ENCODE measurements at places on chromosomes 3 and 15.

DNA sequence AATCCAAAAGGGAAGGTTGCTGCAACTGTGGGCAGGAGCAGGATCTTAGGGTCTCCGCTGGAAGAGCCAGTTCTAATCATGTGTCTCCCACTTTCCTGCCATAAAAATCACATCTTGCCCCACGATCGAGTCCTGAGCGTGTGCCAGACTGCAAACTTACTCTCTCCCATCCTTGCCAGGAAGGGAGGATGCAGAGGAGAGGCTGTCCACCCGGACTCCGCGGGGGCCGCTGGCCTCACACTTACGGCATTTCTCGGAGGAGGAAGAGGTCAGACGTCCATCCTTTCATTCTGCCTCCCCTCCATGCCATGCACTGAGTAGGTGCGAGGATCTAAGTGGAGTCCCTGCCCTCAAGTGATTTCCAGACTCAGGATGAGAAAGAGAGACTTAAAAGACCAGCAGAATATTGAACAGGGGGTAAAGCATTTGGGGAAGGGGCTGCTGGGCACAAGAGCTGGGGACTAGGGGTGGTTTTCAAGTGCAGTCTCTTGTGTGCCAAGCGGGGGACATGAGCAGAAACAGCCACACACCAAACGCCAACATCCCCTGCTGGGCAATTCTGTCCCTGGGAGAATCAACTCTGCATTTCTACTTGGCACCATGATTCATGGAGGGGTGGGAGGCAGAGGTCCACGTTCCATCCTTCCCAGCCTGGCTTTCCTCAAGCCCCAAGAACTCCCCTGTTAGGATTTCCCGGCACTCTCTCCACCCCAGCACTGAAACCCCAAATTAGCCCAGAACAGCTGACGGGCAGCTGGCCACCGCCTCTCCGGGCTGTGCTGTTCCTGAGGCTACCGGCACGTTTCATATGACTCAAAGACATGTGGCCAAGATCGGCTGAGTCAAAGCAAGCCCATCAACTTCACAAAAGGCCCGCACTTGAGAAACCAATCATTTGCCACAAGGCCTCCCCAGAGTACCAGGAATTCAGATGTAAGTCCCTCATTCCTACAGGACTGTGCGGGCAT, 11.6 kb downstream of the OXTR start:
- DNase-seq = no peak

DNA sequence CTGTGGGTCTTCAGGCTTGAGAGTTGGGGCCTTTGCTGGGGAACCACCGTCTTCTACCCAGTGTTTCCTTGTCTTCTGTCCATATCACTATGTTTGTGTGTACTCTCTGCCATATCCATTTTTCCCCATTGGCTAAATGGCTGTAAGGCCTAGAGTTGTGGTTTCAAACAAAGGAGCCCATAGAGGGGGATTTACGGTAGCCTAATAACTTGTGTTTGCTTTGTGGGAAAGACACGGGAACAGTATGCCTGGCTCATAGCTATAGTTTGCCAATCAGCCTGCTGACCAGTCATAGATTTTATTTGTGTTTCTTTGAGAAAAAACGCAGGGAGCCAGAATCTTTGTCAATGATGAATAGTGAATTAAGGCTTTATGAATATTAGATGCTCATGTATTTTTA, 554.8 kb downstream of the NAALADL2 start:
- no peak for DNase-seq

DNA sequence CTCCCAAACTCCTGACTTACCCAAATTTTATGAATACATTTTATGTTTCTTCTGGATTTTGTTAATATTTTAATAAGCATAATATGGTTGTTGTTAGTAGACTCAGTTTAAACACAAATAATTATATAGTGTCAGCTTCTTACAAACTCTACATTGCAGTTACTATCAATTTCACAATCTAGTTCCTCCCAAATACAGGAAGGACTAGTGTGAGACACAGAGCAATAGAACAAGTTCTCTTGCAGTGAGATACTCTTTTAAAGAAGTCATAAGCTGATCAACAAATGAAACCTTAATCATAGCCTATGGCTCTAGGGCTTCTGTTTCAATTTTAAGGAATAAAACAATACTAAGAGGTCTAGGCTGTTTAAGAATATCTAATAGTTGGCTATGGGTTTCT, 86.1 kb downstream of the SAMMSON start:
- DNase-seq = no peak

DNA sequence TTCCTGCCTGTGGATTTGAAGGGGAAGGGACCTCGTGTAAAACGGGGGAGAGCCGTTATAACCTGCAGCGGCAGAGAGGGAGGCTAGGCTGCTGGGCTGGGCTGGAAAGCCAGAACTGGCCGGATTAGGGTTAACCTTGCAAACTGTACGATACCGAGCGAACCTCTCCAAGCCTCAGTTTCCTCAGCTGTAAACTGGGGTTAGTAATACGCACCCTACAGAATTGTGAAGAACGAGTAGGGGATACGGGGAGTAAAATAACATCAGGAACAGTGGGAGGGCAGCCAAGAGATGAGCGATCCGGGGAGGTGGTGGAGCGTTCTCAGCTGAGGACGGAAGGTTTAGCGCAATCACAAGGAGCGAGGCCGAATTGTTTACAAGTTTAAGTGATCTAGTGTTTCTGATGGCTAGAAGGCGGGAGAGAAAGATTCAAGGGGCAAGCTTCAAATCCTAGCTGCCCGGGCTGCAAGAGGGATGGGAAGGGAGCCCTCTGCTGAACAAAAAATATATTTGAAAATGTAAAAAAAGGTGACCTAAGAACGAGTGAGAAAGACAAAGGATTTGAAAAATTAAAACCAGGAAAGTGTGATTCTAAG, 768 bp upstream of the SEMA5B start:
- DNase-seq = peak; percentile 80

DNA sequence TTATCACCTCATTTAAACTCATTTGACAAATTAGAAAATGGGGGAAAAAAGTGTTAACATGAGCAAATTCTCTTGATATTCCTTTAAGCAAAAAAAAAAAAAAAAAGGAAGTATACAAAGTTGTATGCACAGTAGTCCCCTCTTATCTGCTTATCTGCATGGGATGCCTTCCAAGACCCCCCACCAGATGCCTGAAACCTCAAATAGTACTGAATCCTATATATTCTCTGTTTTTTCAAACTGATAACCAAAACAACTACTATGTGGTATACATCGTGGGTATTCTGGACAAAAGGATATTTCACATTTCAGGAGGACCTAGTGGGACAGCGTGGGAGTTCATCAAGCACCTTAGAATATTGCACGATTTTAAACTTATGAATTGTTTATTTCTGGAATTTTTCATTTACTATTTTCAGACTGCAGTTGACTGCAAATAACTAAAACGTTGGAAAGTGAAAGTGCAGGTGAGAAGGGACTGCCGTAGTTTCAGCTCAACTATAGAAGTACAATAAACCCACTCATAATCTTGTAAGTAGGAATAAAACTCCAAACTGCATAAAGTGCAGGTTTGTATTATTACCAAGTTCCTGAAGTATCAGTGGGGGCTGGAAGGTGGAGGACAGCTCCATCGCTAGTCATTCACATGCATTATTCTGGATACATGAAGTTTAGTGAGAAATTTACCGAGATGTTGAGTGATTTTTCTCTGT, 43.6 kb upstream of the PLCL2 start:
- DNase-seq = no peak

DNA sequence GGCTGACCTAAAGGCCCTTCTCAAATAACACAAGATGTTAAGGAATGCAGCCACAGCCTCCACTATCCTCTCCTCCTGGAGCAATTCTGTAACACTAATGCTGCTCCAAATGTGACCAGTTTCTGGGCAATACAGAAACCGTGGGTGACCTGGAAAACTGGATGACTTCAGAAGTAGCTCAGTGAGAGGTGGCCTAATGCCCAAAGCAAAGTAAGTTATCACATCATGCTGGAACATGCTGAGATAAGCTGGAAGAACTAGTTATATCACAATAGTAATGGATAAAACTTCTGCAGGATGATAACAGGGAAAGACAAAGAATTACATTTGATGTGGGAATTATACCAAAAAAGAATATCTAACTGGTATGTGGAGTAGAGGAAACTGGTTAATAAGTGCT, 72.0 kb downstream of the DHX30 start:
- DNase-seq = no peak

DNA sequence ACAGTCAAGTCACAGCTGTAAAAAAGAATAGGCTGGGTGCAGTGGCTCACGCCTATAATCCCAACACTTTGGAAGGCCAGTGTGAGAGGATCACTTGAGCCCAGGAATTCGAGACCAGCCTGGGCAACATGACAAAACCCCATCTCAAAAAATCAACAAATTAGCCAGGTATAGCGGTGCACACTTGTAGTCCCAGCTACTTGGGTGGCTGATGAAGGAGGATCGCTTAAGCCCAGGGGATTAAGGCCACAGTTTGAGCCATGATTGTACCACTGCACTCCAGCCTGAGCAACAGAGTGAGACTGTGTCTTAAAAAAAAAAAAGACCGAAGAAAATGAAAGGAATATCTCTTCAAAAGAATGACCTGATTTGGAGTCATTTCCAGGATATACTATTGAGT, 6.6 kb downstream of the HERC1 start:
- DNase-seq = no peak

- no peak for DNase-seq
These were observed 64.5 kb downstream of the FLNB start for GRCh38 chr3:58072763-58073130.

- no peak for DNase-seq
These were observed 67.3 kb upstream of the DCBLD2 start for GRCh38 chr3:98968824-98969223.

GRCh38 chr3:10008588-10009344, 17.5 kb upstream of the FANCD2 start:
- DNase-seq = peak; percentile 89

DNA sequence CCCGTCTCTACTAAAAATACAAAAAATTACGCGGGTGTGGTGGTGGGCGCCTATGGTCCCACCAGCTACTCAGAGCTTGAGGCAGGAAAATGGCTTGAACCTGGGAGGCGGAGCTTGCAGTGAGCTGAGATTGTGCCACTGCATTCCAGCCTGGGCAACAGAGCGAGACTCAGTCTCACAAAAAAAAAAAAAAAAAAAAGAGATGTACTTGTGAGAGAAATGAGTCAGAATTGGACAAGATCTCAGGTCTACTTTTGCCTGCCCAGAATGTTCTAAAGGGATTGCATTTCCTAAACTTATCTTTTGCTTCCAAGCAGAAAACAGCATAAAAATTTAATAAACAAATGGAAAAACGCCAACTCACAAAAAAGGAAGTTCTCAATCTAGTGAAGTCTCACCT, 167.5 kb downstream of the NR2F2 start:
- DNase-seq = no peak

DNA sequence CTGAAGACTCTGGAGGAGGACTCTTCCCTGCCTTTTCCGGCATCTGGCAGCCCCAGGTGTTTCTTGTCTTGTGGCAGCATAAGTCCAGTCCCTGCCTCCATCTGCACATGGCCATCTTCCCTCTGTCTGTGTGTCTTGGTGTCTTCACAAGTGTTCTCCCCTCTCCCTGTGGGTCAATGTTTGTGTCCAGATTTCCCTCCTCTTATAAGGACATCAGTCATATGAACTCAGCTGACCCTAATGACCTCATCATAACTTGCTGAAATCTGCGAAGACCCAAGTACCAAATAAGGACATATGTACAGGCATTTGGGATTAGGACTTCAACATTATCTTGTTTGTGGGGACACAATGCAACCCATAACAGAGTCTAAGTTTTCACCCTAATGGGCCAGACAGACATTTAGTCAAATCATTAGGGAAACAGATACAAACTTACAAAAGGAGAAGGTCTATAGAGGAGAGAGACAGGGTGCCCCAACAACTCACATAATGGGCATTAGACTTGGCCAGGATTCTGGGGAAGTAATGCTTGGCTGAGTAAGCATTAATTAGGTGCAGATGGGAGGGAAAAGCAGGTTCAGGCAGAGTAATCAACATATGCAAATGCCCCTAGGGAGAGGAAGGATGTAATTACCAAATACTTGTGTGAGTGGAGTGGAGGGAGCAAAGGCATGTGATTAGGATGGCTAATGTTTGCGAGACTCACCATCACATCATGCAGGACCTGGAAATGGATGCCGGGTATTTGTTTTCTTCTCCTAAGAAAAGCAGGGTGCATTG, 372.8 kb upstream of the TBL1XR1 start:
- DNase-seq = peak; percentile 34

DNA sequence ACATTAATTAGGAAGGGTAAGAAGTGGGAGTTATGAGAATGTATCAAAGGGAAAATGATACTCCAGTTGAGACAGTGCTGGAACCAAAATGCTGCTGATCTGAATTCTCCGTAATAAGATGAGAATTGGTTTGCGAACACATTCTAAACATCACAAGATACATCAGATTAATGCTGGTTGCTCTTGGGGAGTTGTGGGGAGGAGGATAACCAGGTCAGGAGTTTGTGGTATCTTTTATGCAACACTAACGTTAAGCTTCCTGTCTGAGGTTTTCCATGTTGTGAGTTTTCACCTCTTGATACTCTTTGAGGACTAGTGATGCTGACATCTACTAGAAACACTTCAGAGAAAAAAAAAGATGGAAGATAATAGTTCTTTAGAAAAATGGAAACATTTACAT, 47.2 kb downstream of the PPARG start:
- no peak for DNase-seq

- no peak for DNase-seq
These were observed 210.5 kb downstream of the GABRB3 start for GRCh38 chr15:26562336-26562735.

DNA sequence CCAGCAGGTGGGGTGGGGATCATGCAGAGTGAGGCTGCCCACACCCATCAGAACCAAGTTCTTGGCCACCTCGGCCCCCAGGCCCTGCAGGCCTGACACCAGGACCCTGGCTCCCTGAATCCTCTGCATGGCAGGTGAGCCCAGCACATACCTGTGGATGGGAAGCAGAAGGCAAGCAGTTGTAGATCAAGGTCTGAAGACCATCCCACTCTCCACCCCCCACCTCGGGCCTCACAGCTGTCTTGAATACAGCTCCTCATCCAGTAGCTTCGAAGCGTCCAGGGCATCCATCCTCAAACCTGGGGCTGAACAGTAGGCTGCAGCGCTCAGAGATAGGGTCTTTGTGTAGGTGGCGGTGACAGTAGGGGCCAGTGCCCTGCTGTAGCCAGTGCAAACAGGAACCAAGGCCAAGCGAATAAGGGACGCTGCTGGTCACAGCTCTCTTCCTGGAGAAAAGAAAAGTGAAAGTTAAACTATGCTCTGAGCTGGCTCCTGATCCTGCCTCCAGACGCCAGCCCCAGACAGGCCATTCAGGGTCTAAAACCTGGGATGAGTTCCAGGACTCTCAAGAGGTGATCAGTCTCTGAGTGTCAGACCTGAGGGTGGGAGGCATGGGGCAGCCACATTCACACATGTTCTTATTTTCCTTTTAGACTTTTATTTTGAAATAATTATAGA, at the start of gene UBA7:
Gene UBA7 (minus strand): TSS at position 457 of the 678 bp plus-strand sequence. CDS start 166 bp downstream, at position 291.
- no peak for DNase-seq

Measured in ELF-1 (cell line).